Kidney capillary endothelial cell (primary cell): ENCODE measurements at places on chromosomes 12 and 14.
A peak's percentile ranks its signal among the peaks of the same experiment; 100 is the strongest.

DNA sequence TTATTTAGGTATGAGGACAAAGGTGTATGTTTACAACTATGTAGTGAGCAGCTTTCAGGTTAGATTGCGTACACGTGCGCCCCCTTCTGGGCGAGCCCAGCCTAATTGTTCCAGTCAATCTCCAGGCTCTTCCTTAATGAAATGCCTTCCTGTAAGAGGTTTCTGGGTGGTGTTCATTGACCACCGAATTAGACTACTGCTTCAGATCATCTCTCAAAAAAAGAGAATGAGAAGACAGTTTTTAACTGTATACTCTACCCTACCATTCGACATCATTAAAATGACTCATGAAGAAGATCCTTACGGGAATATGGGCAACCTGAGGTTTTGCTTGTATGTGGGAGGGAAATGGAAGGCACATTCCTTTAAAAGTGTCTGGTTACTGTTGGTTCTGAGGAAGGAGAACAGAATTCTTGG, 2.1 kb downstream of the LUM start:
- DNase-seq: peak; percentile 25

DNA sequence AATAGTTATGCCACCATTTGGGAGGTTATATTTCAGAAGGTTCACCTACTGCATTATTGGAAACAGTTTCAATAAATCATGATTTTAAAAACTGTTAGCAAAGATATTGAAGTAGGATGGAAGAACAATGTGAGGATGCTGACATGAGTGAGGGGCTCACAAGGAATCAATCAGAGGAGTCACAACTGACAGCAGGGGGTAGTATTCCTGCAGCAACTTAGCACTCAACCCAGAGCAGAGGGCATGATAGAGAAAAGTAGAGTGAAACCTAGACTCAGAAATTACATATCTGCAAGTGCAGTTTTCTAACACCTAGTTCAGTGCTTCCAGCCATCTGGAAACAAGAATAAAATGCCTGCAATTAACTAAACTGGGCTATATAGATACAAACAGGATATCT, 772.5 kb upstream of the USP15 start:
- no peak for DNase-seq

- DNase-seq: no peak
These were observed 58.5 kb upstream of the PLXNC1 start for GRCh38 chr12:94089891-94090290.

DNA sequence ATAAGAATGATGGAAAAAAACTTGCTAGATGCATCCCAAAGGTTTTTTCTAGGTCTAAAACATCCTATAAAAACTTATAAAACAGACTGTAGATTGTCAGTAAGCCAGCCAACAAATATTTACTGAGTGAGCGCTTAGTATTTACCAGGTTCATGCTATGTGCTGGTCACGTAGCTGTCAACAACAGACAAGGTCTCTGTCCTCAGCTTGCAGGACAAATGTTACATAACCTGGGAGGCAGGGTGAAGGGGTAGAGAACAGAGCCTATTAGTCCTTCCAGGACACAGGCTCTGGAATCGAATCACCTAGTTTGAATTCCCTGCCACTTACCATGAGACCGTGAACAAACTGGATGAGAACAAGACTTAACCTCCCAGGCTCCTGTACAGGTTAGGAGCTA, 6.4 kb downstream of the NFYB start:
- no peak for DNase-seq

- no peak for DNase-seq
These were observed 18.6 kb downstream of the CSRP2 start for GRCh38 chr12:76860256-76860655.
